Muscle of arm (tissue), 14 donors: ENCODE measurements at places on chromosomes 12 and 14.

- no peak for DNase-seq
These were observed 78.0 kb downstream of the SRGAP1 start for GRCh38 chr12:63922474-63922873.

- peak; percentile 20 for DNase-seq
These were observed 9.4 kb upstream of the GAS2L3 start for GRCh38 chr12:100564090-100564489.

- no peak for DNase-seq
These were observed 31.2 kb downstream of the BCL11B start for GRCh38 chr14:99240627-99241324.

GRCh38 chr14:57573173-57573572, 79.5 kb upstream of the CCDC198 start:
- DNase-seq, result no peak

DNA sequence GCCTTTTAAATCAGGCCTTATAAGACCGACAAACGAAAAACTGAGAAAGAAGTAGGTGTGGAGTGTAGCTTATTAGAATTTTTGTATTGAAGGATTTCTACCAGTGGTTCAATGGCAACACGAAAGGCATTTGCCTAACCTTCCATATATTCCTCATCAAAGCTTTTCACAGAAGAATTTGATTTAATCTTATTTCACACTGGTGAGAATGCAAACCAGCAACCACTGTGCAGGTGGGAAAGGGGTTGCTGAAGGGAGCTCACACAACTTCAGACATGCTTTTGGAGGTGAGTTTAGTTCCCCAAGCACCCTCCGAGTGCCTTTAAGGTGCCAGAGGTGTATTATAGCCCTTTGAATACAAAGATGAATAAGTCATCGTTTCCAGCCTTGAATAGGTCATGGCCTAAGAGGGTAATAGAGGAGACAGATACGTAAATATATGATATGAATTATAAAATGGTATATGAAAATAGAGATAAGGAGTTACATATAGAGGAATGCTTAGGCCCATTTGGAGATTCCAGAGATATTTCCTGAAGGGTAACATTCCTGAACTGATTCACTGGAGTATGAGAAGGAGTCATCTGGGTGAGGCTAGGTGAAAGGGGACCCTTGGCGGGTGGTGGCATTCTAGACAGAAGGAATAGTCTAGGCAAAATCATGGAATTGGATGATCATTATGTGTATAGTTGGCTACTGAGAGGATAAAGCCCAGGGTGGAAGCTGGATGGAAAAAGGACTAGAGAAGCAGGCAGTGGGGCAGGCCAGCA, 6.4 kb downstream of the ERP27 start:
- DNase-seq, result no peak

- no peak for DNase-seq
These were observed 9.6 kb upstream of the ENDOU start for GRCh38 chr12:47734725-47735480.

DNA sequence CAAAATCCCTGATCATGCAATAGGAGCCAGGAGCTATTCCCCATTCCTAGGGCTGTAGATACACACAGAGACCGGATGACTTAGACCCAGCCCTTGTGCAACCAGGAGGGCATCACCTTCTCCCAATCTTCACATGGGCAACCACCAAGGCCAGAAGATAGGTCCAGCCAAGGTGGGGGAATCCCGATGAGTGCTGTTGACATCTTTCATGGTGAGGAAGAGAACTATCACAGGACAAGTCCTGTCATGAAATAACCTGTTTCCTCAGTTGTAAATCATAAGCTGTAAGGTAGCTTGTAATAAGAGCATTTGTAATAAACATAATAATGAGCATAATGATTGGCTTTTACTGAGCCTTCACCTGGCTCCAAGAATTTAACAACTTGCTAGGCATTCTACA, 89.5 kb downstream of the GCH1 start:
- no peak for DNase-seq

GRCh38 chr14:92601757-92602417, 88.3 kb downstream of the RIN3 start:
- no peak for DNase-seq

DNA sequence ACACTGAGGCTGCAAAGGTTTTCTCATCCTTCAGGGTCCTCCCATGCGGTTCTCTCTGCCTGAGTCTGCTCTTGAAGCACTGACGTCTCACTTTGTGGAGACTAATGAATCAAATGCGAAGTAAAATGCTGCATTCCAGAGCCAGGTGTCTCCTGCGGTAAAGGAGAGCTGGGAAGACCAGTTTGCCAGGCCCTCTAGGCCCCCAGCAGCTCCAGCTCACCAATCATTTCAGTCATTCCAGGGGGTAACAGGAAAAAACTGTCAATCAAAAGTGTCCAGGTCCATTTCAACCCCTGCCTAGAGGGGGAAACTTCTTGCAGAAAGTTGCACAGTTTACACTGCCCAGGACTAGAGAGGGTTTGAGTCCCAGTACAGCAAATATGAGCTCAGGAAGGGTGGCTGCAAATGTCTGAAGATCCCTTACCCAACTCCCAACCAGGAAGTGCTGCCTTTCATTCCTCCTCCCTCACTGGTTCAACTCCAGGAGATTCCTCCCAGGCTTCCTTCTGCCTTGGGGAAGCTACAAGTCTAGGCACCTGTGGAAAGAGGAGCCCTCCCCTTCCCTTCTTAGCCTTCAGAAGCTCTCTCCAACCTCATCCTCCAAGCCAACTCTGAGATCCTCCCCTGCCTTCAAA, 2.7 kb upstream of the NXPH4 start:
- no peak for DNase-seq

GRCh38 chr14:89466944-89467343, 49.9 kb upstream of the FOXN3 start:
- DNase-seq, result peak; percentile 46

- DNase-seq, result no peak
These were observed 28.2 kb downstream of the P2RX4 start for GRCh38 chr12:121238086-121238485.

GRCh38 chr12:58833853-58834252, 86.5 kb downstream of the LRIG3 start:
- DNase-seq, result no peak
